ENCODE measurements at places on chromosomes 3 and 15.

DNA sequence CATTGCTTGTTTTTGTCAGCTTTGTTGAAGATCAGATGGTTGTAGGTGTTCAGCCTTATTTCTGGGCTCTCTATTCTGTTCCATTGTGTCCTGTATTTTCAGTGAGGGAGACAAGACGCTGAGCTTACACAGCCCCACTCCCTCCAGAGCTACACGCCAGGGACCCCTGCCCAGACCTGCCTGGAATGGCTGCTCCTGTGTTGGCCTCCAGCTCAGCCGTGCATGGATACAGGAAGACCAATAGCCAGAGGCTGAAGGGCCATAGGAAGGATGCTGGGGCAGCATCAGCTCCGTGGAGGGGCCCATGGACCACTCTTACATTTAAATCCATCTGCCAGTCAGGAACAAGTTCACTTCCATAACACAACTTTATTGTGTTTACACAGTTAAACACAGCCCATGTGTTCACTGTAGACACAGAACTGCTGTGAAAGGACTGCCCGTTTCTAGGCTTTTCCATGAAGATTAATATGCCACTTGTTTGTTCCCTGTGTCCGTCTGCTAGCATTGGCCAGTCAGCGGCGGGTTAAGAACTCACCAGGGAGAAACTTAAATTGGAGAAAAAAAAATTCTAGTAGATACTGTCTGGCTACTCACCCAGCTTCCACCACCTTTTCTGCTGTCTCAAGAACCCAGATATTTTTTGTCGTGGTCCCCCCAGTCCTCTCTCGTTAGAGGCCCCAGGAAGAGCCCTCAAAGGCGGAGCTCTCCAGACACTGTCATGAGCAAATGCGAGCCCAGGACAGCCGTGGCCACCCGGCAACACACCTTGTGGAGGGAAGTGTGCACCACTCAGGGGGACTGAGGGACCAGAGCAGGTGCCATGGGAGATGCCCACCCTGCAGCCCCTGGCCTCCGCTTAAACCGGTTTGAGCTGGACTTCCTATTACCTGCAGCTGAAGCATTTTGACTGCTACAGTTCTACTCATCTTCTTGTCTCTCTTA is 142.3 kb upstream of the MEF2A start:
- DNase-seq, result no peak

DNA sequence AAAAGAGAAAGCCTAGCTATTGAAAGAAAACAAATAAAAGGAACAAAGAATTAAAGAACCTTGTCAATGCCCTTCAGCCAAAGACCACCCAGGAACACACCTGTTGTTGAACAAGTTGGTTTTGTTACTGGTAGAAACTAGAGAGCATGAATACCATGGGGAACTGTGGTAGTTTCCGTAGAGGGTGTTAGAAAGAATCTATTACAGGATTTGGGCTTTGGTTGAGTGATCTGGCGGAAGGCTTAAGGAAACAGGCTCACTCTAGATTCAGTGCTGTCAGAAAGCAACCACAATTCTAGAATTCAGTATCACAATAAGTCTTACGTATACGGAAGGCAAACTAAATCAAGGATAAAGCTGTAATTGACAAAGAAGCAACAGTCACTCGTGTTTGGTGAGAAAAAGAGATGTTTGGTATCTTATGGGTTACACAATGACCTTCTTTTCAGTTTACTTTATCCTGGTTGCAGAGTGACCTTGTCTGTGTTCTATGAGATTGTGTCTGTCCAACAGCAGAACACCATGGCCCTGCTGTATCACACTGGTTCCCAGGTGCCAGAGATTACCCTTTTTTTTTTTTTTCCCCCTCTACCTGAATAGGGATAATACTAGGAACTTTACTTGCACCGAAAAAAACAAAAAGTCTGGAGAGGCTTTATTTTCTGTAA is 265.9 kb downstream of the SHQ1 start:
- DNase-seq, result no peak

DNA sequence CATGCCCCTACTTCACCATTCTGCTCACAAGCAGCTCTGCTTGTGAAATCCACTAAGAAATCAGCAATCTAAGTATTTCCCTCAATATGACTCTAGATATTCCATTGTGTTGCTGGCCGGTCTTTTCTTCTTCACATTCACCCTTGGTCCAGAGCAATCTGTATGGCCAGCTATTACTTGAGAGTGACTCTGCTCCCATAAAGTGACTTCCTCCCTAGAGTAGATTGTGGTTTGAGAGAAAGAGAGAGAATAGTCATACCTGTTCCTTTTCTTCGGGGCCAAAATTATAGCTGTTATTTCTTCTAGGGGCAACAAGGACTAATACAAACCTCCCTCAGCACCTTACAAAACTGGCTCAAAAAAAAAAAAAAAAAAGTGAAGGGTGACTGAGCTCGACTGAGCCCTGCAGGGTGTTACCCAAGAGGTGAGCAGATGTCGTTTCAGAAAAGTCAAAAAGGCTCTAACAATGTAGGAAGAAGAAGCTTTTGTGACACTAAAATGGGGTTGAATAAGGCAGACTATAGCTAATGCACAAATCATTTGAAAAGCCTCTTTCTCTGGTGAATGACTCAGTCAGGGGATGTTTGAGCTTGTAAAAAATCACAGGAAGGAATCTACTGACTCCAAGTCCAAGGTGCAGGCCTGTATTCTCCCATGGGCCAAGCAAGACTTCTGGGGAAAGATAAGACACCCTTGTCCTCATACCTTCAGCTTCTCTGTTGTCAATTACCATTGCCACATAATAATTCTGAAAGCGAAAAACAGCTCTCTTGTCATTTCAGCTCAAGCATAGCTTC is 161.0 kb upstream of the SLC24A5 start:
- DNase-seq, result no peak

- no peak for DNase-seq
Observed at GRCh38 chr15:61195116-61196002, 33.7 kb downstream of the RORA start.

DNA sequence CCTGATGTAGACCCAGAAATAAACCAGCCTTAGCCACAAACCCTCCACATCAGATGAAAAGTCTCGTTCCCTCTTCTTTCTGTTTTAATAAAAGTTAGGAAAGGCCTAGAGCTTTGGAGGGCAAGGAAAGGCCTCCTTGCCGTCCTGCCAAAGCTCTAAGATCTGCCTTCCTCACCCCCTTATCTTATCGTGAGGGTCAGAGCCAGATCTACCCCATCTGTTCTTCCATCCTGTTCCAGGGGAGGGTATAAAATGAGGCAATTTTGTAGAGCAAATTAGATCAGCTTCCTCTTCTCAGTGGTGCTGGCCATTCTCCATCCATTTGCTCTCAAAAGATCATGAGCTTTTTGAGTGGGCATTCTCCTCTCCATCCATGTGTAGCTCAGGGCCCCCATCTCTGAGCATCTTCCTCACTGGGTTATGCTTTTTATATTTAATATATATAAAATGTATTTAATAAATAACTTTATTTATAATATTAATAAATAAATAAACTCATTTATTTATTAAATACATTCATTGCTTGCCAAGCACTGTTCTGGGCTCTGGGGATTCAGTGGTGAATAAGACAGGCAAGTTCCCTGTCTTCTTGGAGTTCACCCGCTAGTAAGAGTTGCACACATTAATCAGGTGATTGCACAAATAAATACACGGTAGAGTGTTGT is 2.0 kb upstream of the SLC24A1 start:
- no peak for DNase-seq

- DNase-seq, result no peak
Observed at GRCh38 chr3:172634948-172635347, 75.9 kb downstream of the NCEH1 start.

DNA sequence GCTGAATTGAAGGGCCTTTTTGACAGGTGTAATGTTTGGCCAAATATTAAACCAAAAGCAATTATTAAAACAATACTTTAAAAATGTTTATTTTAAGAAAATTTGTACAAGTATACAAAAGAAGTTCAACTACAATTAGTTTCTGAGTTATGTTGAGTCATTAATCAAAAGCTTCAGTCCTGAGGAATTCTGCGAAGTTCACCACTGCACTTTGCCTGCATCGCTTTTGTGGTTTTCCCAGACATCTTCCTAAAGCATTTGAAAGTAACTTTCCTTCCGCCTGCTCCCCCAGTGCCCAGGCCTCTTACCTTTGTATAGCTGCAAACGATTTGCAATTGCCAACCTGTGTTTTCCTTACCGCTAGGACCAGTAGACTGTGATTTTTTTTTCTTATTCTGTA is 69.5 kb downstream of the KCNAB1 start:
- DNase-seq, result no peak

DNA sequence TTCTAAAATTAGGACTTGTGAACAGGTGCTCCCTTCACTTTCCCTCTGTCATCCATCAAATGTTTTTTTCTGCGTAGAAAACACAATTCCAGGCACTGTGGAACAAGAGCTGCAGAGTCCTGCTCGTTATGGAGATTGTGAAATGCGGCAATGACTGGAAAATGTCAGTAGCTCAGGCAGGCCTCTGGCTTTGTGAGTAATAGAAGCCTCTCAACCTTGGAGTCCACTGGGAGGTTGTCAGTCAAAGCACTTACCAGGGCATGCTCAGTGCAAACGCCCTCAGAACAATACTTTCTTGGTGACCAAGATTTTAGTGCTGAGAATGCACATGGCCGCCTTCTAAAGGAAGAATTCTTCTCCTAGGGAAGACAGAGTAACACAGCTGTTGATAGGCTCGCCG is 26.7 kb upstream of the MED12L start:
- no peak for DNase-seq

GRCh38 chr3:71245971-71246880 is 337.3 kb downstream of the FOXP1 start:
- DNase-seq, result no peak

DNA sequence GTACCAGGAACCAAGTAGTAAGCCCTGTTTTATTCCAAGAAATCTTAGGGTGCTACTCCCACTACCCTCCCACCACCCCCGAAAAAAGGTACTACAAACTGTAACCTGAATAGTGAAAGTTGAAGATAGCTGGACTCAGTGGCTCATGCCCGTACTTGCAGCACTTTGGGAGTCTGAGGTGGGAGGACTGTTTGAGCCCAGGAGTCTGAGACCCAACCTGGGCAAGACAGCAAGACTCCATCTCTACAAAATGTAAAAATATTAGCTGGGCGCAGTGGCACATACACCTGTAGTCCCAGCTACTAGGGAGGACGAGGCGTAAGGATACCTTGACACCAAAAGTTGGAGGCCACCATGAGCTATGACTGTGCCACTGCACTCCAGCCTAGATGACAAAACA is 7.9 kb downstream of the RHOA start:
- DNase-seq, result no peak

DNA sequence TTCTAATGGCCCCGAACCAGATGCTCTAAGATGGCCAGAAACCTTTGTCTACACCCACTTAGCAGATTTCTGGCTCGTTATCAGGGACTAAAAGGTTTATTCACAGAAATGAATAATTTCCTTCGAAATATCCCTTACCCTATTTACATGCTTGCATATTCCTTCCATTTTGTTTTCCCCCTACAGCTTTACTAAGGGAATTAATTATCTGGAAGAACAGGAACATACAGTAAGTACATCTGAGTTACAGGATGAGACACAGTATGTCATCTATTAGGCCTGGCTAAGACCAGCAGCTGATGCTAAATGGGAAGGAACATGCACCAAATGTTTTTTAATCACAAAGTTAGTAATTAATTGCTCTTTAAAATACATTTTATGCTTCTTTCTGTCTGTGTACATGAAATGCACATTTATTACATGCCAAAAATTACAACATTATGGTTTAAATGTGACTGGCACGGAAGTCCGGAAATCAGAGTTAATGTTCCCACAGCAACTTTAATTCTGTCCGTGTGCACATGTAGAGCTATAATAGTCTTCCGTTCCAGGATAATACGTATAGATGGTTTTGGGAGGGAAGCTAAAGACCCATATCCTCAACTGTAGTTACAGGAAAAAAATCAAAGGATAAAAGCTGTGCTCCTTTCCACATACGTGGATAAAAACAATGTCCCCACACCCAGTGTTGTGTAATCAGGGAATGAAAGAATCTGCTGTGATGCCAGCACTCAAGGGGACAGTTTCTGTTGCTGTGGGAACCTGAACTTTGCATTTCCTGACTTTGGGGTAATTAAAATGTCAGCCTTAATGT is 82.0 kb downstream of the TIGIT start:
- DNase-seq, result no peak

DNA sequence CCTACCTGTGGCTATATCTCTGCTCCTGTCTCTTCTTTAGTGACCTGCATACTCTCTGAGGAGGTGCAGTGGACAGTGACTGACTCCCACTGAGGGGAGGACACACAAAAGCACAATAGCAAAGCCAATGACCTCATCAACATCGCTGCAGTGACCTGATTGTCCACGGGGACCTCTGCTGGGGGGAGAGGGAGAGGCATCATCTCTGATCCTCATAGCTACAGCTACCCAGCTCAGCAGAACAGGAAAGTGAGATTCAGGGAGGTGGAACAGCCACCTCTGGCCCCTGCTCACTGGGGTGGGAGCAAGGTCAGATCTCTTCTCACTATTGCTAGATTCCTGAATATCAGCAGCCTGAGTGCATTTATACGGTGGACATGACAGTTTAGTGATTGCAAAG is 179.2 kb downstream of the ATP10A start:
- DNase-seq, result no peak

Measured in NCI-H187 treated with DMSO at 0.1 percent for 48 hours (cell line).